ENCODE measurements at places on chromosomes 5 and 9.

DNA sequence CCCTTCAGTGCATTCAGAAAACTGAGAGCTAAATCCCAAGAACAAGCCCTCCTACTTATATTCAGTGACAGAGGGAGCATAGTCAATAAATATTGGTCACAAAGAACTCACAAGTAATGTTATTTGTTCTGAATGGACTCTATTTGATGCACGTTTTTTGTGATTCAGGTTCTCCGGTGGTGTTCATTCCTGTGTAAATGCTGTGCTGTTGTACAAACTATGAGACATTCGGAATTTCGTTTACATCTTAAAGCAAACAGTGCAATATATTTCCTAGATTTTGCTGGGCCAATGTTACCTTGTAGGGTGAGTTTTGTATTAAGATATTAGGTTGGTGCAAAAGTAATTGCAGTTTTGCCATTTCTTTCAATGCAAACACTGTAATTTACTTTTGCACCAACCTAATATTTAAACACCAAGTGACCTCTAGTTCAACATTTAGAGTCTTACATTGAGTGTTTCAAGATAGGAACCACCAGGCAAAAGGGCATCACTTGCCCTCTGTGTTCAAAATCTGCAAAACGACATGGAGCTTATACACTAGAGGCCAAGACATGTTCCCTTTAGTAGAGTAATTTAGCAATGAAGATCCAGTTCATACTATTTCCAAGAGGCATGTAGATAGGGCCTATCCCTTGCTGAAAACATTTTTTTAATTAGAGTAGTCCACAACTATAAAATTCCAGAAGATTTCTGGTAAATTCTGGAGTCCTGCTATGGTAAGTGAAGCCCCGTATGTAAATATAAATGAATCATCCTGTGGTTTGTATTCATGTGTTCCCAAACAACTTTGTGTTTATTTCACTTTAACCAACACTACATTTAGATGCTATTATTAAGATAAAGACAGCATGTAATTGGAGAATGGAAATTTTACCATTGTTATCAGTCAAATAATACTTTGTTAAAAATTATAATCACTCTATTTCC lies 444.0 kb upstream of the PTGER4 start:
- DNase-seq: no peak

DNA sequence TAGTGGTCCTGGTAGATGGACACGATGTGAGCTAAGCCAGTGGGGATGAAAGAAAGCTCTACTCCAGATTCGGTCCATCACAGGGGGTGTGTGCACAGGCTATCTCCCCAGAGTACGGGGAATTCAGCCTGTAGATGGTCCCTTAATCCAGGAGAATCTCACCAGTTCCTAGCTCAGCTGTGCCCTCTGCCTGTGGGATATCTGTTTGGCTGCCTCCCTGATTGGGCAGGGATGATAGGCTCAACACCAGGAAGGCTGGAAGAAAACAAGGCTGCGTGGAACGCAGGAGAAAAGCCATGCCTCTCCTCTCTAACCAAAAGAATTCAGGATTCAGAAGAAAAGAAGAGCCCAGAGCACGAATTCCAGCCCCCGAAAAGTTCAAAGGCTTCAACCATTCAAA lies 40.9 kb downstream of the VLDLR start:
- peak; percentile 16 for DNase-seq

GRCh38 chr9:14168381-14168780 lies 145.6 kb downstream of the NFIB start:
- DNase-seq: no peak

DNA sequence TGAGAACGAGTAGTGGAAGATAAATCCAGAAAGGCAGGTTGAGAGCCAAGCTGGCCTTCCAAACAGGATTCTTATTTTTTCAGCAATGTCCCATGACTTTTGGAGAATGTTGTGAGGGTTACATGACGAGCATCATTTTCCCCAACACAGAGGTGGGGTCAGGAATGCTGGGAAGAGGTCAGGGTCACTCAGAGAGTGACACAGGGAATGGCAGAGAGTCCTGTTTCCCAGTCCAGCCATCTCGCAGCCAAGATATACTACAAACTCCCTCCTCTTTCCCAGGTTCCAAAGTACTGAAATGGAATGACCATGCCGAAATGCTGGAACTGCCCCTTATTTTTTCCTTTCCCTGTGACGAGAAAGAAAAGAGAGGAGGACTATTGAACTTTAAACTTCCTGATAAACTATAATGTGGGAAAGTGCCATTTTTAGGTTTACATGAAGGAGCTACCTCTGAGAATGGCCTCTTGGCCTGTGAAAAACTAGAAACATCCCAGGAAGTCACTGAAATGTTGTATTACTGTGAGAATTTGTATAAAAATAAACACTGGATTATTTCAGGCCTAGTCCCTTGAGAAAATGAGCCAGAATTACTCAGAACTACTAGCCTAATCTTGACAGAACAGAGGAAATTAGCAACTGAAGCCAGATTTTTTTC lies 420.4 kb downstream of the CETN3 start:
- DNase-seq: peak; percentile 27

DNA sequence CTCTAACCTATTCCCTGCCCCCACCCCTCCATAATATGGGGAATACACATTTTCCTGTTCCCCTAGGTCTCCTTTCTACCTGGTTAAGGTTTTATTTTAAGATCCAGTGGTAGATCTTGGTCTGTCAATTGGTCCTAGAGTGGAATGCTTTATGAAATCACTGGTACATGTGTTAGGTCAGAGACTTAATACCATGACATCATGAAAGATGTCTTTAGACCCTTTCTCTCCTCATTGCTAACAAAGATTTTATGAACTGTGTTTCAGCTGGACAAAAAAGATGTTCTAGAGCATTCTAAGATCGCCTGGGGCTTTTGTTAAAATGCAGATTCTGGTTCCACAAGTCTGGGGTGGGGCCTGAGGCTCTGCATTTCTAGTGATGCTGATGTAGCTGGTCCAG lies 9.1 kb downstream of the GSN start:
- no peak for DNase-seq

GRCh38 chr9:99298614-99299013 lies 76.5 kb downstream of the SEC61B start:
- no peak for DNase-seq

GRCh38 chr5:158431369-158432029 lies 572.6 kb upstream of the CLINT1 start:
- DNase-seq: peak; percentile 44

- no peak for DNase-seq
Observed at GRCh38 chr9:92253656-92254055, 39.8 kb downstream of the IARS1 start.

DNA sequence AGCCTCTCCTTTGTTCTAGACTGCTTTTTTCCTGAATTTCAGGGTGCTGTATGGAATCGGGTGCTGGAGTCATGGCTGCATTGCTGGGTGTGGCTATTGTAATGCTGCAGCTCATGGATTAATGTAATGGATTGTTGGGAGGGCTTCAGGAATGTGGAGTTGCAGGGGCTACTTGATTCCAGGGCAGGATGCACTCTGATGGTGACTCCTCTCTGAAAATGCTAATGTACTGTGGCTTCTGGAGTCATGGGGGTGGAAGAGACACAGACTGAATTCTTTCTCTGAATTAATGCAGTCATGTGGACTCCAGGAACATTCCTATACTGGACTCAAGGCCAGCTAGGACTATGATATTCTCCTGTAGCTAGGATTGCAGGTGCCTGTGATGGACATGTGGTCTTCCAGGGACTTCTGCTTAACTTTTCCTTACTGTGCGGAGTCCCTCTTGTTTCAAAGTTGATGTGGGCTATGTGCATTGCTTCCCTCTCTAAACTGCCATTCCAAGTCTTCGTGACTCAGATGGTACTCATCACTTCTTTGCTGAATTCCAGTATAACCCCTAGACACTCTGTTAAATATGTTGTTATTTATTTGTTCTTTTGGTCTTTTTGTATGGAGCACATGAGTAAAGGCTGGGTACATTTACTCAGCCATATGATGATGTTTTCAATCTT lies 396.2 kb downstream of the KCTD16 start:
- DNase-seq: no peak

DNA sequence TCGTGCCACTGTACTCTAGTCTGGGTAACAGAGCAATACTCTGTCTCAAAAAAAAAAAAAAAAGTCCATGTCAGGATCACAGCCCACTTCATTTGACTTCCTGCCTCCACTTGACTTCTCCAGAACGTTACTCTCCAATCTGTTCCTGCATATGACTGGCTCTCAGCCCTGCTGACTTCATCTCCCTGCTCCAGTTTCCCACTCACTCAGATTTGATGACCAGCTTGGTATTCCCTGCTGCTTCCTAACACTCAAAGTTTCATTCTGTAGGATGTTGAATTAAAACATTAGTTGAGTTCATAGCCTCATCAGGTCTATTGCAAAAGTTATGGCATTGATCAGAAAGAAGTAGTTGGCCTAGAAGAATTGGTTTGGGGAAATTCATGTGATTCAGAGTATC lies 52.3 kb downstream of the UGCG start:
- no peak for DNase-seq

GRCh38 chr9:135611142-135611874 lies 28.0 kb downstream of the GLT6D1 start:
- no peak for DNase-seq

GRCh38 chr9:1698991-1699390 lies 316.2 kb upstream of the SMARCA2 start:
- no peak for DNase-seq

DNA sequence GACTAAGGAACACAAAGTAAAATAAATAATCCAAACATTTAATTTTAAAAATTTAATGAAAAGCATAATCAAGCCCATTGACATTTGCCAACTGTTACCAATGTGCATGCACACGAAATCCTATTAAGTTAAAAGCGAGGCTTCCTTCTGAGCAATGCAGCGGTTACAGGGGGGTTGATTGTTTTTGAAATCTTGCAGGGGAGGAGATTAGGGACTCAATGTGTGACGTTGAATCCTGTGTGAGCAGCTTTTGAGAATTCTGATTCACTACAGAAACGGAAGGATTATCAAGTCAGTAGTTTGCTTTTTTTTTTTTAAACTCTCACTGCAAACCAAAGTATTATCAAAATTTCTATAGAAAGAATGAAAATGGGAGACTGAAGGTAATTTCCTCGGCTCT lies 109.5 kb downstream of the PRKACG start:
- no peak for DNase-seq

GRCh38 chr9:90855208-90855902 lies 53.7 kb downstream of the SYK start:
- DNase-seq: no peak

GRCh38 chr9:86825299-86825698 lies 122.0 kb downstream of the GAS1 start:
- no peak for DNase-seq

DNA sequence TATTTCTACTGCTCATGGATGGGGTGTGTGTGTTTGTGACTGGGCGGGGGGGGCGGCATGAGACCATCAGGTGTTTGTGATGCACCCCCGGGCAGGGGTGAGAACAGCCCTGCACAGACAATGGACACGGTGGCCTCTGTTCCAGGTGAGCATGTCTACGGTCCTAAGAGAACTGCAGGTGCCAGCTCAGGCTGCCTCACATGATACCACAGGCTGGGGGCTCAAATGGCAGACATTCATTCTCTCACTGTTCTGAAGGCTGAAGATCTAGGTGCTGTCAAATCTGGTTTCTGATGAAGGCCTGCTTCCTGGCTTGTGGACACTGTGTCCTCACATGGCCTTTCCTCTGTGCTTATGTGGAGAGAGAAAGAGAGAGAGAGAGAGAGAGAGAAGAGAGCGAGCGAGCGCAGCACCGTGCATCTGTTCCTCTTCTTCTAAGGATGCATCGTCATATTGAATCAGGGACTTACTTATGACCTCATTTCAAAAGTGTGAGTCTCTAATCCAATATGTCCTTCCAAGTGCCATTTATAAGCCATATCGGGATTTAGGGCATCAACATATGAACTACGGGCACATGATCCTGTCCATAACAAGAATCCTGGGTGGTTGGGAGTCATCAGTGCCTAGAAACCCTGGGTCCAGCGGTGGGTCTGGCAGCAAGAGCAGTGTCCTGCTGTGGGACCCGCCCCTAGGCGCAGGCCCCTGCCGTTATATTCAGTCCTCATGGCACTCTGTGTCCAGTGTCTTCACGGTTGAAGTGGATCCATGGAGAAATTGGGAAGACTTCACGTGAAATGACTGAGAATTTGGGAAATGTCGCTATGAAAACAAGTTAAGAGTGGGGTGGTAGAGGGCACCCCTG lies 42.5 kb downstream of the NXNL2 start:
- no peak for DNase-seq

DNA sequence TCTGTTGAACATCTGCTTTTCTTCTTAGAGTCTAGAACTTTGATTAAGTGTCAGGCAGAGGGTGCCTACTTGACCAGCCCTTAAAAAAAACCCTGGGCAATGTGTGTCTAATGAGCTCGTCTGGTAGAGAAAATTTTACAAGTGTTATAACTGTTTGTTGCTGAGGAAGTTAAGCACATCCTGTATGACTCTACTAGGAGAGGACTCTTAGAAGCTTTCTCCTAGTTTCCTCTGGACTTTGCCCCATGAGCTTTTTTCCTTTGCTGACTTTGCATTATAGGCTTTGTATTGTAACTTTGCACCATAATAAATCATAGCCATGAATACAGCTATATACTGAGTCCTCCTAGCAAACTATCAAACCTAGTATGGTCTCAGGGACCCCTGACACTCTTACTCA lies 39.4 kb downstream of the GNG10 start:
- DNase-seq: no peak

GRCh38 chr5:59190746-59191145 lies 607.9 kb downstream of the RAB3C start:
- no peak for DNase-seq

GRCh38 chr9:135789838-135790291 lies 87.9 kb downstream of the KCNT1 start:
- no peak for DNase-seq

DNA sequence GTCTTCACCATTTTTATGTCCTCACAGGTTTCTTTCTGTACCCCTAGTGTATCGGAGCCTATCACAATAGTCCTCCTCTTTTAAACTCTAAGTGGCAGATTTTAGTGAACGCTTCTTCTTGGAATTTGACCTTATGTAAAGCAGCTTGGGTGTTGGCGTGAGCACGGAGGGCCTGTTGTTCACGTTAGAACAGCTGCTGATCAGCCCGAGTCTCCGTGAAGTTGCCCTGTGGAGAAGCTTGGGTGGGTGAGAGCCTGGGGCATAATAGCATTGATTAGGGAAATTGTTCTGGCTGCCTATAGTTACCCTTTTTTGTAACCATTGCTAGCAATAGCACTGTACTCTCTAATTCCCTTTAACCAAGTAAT lies 167.0 kb upstream of the OTULINL start:
- no peak for DNase-seq
